ENCODE measurements at places on chromosomes 1 and 21.

DNA sequence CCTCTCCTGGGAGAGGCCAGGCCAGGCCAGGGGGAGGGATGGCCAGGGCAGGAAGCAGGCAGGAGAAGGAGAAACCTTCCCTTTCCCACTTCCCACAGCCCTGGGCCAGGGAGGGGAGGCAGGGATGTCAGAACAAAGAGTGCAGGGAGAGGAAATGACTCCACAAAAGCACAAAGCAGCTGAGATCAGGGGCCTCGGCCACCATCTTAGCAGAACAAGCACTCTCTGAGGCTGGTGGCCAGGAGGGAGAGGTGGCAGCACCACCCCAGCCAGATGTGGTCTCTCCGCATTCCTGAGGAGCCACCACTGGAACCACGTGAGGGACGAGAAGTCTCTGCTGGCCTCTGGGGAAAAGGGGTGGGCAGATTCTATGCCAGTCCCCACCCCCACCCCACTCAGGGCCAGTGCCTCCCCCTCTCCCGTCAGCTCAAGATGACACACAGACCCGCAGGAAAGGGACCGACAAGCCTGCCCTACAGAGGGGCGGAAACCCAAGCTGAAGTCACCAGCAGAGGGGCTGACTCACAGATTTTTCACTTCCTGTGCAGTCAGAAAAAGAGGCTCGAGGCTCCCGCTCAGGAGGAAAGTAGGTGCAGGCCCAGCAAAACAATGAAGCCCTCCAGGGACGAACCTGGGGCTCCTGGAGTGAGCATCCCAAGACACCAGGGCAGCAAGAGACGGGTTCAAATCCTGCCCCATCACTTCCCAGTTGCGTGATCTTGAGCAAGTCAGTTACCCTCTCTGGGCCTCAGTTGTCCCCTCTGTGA is 24.1 kb upstream of the ALDH4A1 start:
- peak; percentile 36 for DNase-seq

GRCh38 chr1:56921479-56921878 is 44.3 kb downstream of the C8B start:
- DNase-seq = no peak

DNA sequence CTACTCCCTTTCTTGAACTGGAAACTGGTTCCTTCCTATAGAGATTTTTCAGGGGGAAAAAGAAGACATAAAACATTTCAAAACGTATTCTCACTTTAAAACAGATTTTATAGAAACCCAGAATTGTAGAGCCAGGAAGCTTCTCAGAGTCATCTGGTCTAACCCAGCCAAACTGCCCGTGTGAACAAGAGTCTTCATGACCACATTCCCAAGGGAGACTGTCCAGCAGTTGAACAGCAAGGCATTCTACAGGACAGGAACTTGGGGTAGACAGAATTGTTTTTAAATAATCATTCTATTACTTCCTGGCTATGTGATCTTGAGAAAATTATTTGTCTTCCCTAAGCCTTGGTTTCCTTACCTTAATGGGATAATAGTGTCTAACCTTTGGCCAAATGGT is 163.5 kb upstream of the IVNS1ABP start:
- no peak for DNase-seq

DNA sequence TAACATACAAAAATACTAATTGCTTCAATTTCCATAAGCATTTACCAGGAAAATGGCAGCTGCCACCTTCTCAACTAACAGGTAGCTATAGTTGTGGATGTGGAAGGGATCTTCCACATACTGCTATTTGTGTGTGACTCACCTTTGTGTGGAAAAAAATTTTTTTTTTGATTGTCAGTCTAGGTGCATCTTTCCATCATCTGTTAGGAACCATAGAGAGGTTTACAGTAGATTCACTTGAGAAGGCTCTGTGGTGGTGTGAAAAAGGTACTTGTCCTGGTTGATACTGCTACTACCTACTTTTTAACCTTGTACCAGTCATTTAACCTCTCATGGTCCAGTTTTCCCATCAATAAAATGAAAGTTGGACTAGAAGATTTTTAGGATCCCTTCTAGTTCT is 12.9 kb downstream of the DDX20 start:
- DNase-seq = no peak

GRCh38 chr1:78171736-78172590 is 126.2 kb downstream of the GIPC2 start:
- no peak for DNase-seq

- DNase-seq = no peak
Observed at GRCh38 chr1:162196387-162196786, 126.9 kb downstream of the NOS1AP start.

DNA sequence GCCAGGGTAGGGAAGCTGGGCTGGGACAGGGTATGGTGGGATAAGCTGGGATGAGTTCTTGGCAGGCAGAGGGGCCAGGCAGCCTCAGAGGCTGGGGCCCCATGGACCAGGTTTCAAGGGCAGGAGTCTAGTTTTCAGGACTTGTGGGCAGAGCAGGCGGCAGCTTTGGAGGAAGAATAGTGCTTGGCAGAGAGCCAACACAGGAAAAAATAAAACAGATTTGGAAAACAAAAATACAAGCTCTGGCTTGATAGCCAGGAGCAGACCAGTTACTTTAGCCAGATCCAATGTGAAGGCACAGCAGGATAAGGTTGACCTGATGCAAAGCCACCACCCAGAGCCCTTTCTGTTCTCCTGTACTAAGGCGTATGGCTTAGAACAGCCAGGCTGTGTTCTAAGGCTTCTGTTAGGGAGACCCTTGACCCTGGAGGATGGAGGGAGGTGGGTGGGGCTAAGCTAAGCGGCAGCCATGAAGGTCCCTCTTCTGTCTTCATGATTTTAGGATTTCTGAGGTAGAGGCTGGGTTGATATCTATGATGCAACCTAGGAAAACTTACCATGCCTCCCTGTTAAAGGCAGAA is 5.5 kb downstream of the TRAF5 start:
- DNase-seq = peak; percentile 46

GRCh38 chr21:43333298-43334062 is 93.5 kb downstream of the SIK1 start:
- no peak for DNase-seq

GRCh38 chr1:110879758-110880606 is 7.0 kb downstream of the CD53 start:
- peak; percentile 96 for DNase-seq

DNA sequence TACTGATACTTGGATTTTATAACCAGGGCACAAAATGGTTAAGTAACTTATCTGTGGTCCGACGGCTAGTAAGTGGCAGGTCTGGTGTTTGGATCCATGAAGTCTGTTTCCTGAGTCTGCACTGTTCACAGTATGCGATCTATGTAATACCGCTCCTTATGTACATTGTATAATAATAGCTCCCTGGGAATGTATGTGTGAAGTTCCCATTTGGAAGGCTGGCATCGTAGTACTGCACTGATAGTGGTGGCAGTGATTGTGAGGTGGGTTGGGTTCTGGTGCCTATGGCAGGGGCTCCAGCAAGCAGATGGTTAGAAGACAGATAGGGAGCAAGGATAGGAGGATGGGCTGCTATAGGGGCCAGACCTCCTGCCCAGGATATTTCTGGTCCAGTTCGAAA is 25.3 kb downstream of the ITSN1 start:
- no peak for DNase-seq

DNA sequence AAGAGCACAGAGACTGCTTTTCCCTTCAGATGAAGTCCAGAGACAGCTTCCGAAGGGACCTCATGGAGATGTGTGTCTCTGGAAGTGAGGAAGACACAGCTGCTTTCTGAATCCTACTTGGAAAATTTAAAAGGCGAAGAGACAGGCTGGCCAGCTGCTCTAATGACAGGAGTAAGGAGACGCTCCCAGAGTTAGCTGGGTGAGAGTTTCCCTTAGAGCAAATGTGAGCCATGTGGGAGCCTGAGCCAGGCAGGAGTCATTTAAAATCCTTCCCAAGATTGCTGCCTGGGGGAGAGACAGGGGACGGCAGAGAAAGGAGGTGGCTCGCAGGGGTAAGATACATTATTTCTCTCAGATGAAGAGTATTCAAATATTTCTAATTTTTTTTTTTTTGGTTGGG is 53.1 kb downstream of the ZNF326 start:
- no peak for DNase-seq

DNA sequence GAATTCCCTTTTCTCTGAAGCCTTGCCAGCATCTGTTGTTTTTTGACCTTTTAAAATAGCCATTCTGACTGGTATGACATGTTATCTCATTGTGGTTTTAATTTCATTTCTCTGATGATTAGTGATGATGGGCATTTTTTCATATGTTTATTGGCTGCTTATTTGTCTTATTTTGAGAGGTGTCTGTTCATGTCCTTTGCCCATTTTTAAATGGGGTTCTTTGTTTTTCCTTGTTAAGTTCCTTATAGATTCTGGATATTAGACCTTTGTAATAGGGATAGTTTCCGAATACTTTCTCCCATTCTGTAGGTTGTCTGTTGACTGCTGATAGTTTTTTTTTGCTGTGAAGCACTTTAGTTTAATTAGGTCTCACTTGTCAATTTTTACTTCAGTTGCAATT is 54.0 kb upstream of the C1orf185 start:
- DNase-seq = no peak

DNA sequence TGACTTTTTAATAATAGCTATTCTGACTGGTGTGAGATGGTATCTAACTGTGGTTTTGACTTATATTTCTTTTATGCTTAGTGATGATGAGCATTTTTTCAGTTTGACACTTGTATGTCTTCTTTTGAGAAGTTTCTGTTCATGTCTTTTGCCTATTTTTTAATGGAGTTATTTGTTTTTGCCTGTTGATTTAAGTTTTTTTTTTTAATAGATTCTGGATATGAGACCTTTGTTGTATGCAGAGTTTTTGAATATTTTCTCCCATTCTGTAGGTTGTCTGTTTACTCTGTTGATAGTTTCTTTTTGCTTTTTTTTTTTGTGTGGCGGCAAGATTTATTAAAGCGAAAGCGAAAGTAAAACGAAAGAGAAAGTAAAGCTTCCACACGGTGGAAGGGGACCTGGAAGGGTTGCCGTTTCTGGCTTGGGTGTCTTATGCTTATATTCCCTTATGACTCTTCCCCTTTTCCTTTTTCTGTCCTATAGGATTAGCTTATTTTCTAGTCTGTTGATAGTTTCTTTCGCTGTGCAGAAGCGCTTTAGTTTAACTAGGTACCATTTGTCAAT is 67.6 kb downstream of the TBX19 start:
- peak; percentile 69 for DNase-seq

DNA sequence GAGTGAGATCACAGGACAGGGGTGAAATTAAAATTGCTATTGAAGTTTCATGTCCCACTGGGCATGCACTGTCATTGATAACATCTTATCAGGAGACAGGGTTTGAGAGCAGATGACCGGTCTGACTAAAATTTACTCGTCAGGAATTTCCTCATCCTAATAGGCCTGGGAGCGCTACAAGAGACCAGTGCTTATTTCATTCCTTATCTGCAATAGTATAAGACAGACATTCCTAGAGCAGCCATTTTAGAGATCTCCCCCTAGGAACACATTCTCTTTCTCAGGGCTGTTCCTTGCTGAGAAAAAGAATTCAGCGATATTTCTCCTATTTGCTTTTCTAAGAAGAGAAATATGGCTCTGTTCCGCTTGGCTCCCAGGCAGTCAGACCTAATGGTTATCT is 181.4 kb upstream of the ETV3 start:
- DNase-seq = peak; percentile 50
